ENCODE measurements at places on chromosomes 12 and 14.
A peak's percentile ranks its signal among the peaks of the same experiment; 100 is the strongest.

GRCh38 chr12:41661141-41661765 is 473.1 kb downstream of the PDZRN4 start:
- no peak for DNase-seq

- no peak for DNase-seq
Measured at GRCh38 chr14:90809530-90810312, 6.5 kb downstream of the TTC7B start.

DNA sequence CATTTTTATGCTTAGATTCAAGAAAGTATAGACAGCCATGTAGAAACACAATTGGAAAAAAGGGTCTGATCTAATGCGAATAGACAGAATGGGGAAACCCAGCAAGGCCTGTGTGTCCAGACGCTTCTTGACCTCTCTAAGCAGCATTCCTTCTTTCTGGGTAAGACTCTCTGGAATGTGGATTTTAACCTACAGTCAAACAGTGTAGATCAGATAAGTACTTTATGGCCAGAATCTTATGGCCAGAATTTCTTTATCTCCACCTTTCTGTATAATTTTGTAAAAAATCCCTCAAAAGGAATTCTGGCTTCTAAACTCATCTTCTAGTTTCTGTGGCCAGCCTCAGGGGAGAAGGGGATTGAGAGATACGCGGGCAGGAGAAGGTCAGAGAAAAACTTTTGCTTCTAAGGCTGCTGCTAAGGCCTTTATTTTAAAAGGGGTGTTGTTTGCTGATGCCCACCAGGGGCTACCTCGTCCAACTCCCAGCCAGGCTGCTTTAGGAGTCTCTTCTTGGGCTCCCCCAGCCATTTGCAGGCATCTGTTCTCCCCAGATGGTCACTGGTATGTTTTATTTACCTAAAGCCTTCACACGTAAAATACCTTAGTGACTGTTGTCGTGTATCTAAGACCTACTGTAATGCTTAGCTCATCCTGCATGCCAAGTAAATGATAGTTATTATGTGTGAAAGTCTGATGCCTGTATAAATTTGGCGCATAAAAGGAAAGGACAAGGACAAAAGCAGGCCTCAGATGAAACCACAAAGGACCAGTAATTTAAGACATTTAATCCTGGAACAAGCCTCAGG is 68.4 kb downstream of the ANO6 start:
- DNase-seq = peak; percentile 74

DNA sequence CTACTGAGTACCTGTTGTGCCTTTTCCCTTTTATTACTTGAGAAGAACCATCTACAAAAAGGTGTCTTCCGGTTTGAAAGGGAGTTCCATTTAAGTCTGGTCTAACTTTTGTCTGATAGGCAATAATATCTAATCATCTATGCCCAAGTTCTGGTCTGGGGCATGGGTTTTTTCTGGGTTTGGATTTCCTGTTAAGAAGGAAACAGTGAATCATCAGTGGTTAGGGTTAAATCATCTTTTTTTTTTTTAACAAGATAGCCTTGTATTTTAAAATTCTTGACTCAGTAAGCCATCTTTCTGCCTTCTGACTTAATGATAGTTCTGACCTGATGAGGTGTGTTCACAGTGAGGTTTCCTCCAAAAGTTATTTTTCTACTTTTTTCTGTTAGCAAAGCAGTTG is 29.3 kb upstream of the CPNE8 start:
- no peak for DNase-seq

- peak; percentile 74 for DNase-seq
Measured at GRCh38 chr14:56216626-56217379, 98.6 kb downstream of the PELI2 start.

- no peak for DNase-seq
Measured at GRCh38 chr12:3141339-3142321, 64.5 kb downstream of the TSPAN9 start.

GRCh38 chr14:87271331-87271730 is 721.7 kb downstream of the GALC start:
- no peak for DNase-seq

- DNase-seq = no peak
Measured at GRCh38 chr12:17062267-17063036, 456.5 kb upstream of the LMO3 start.

DNA sequence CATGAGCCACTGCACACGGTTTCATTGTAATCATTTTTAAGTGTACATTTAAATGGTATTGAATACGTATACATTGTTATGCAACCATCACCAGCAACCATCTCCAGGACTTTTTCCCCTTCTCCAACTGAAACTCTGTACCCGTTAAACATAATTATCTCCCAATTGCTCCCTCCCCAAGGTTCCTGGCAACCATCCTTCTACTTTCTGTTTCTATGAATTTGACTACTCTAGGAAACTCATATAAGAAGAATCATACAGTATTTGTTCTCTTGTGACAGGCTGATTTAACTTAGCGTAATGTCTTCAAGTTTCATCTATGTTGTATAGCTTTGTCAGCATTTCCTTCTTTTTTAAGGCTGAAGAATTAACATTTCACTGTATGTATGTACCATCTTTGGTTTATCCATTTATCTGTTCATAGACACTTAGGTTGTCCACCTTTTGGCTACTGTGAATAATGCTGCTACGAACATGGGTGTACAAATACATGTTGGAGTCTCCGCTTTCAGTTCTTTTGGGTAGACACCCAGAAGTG is 223.1 kb downstream of the EFCAB11 start:
- DNase-seq = no peak

- no peak for DNase-seq
Measured at GRCh38 chr14:63436286-63437098, 106.7 kb downstream of the PPP2R5E start.

- DNase-seq = no peak
Measured at GRCh38 chr12:111841236-111841749, 735 bp upstream of the MAPKAPK5 start.

DNA sequence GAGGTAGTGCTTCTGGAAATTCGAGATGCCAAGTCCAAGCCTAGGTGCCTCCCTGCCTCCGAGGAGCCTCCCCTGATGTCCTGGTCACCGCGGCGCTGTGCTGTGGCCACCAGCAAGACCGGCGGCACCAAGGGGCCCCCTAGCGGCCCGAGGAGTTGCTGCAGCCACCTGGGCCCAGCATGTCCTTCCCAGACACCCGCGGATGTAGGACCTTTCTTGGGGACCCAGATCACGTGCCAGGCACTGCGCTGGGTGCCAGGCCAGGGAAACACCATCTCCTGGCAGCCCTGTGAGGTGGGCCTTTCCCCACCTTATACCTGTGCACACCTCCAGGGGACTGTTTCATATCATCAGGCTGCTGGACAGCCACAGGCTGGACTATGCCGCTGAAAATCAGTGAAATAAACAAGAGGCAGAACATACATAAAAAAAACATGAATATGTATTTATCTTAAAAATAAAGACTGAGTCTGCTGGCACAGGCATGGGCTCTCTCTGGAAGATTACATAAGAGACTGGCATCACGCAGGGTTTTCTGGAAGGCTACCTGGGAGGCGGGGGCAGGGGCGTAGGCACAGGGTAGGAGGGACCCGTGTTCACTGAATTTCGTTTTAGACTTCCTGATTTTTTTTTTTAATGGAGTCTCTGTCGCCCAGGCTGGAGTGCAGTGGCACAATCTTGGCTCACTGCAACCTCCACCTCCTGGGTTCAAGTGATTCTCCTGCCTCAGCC is 15.9 kb upstream of the HHIPL1 start:
- DNase-seq = peak; percentile 61

GRCh38 chr14:50607181-50607580 is 47.2 kb downstream of the ATL1 start:
- DNase-seq = peak; percentile 86

DNA sequence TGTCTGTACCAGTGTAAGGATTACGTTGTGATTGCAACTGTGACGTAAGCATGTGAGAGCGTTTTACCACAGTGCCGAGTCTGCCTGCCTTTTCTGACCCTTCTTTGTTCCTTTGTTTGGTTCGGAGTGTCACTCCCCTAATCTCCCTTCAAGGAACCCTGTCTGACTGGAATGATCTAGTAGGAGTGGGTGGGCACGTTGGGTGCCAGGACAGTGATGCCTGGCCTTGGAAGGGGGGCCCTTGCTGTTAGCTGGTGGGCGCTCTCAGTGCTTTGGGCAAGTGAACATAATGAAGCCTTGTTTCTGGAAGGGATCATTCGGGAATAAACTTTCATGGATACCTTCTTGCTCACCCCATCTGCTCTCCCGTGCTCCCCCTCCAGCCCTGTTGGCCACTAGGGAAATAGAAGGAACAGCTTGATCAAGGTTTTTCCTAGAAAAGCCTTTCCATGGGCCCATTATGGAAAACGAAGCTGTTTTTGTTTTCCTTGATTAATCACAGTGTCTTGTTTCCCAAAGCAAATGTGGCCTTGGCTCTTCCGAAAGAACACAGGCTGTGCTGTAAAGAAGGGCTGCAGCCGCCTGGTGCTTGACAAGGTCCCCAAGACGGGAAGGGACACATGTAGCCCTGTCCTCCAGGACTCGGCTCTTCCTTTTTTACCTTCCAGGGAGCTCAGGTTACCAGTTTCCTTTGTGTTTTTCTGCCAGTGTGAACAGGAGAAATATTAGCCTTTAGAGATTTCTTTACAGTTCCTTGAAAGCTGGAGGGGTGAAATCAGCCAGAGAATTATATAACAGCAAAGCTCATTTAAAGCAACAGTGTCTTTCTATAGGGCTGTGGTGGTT is 215.5 kb downstream of the CRADD start:
- no peak for DNase-seq

DNA sequence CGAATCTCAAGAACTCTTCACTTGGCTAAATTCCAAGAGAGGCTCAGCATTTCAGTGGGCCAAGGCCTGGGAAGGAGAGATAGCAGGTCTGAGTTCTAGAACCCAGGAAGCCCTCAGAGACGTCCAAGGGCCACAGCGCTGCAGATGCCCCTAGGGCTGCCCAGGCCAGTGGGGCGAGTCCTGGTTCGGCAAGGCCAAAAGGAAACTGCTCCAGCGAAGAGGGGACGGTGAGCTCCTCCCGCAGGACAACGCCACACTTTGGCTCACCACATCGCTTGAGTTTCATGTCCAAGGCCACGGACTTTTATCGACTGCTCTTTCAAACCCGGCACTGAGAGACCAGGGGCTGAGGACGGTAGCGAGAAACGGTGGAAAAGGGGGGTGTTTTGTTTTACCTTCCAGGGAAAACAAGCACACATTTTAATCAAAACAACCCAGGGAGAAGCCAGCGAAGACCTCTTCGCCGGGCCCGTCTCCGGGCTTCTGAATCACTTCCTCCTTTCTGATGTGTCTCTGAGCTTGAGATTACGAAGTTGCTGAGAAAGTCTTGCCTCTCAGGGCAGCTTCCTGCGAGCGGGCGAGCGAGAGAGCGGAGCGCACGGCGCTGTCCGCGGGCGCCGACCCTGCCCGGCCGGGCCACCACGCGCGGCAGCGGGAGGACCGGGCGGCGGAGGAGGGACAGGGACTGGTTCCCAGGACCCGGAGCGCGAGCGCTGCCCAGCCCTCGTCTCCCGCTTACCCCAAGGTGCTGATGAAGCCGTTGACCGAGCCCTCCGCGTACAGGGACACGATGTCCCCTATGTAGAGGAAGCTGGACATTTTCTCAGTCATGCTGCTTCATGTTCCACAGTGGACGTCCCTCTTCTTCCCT is 808 bp downstream of the ITPR2 start:
- DNase-seq = peak; percentile 72

DNA sequence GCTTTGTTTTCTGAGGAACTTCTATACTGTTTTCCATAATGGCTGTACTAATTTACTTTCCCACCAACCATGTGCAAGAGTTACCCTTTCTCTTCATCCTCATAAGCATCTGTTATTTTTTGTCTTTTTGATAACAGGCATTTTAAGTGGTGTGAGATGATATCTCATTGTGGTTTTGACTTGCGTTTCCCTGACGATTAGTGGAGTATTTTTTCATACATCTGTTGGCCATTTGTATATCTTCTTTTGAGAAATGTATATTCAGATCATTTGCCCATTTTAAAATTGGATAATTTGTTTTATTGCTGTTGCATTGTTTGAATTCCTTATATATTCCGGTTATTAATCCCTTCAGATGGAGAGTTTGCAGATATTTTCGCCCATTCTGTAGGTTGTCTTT is 10.2 kb upstream of the HMGA2 start:
- peak; percentile 23 for DNase-seq

DNA sequence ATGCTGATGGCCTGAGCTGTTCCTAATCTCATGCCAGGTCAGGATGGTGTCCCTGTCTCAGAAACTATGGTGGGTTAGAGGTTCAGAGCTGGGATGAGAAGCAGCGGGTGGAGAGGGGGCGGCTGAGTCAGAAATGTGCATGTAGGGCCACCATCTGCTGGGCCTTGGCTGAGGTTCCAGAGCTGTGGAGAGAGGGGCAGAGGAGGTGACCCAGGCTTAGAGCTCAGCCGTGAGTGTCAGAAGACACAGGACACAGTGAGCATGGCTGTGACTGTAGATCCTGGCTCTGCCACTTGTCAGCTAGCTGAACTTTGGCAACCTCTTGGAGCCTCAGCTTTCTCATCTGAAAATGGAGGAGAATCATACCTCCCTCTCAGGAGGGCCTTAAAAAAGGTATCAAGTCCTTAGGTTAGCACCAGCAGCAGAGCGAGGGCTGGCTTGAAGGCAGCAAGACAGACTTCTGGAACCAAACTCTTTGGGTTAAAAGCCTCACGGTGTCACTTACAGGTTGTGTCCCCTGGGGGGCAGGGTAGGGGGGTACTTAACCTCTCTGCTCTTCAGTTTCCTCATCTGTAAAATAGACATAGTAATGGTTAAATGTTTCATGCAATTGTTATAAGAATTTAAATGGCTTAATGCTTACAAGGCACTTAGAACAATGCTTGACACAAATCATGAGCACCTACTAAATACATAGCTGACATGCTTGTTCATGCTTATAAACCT is 34.8 kb downstream of the TMEM229B start:
- DNase-seq = no peak

- DNase-seq = no peak
Measured at GRCh38 chr14:40213701-40214100, 781.5 kb upstream of the FBXO33 start.

DNA sequence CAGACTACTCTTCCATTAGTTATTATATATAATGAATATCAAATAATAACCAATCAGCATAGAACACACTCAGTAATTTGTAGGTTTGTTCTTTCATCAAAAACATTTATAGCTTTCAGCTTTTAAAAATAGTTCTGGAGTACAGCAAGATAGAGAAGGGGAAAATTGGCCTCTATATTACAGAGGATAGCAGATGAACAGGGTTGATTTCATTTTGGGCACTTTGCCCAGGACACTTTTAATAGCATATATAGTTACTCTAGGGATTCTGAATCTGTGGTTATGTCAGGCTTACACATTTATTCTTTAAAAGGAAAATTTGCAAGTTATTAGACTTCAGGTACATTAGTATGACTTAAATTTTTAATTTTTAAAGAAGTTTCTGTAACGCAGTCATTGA is 52.6 kb downstream of the IFT81 start:
- DNase-seq = peak; percentile 52

GRCh38 chr12:121582583-121583333 is 1.9 kb upstream of the KDM2B start:
- DNase-seq = peak; percentile 53

DNA sequence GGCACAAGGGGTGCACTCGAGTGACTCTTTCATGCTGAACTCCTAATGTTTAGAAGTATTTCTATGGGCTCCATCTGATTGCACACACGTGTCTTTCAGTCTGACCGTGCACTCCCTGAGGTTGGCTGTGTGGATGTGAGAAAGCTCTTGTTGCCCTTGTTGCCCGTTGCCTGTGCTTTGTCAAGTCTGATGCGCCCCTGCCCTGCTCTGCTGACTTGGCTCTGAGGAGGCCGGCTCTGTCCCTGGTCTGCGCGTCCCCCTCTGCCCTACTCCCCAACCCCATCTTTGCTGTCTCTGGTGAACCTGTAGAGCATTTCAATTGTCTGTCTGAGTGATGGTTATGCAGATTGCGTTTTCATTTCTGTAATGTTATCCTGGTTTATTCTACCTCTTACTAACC is 802.3 kb downstream of the NRXN3 start:
- DNase-seq = no peak

GRCh38 chr12:125159702-125160101 is 94.5 kb downstream of the AACS start:
- DNase-seq = no peak

Data from fibroblast of skin of abdomen (primary cell).